Activated T-helper 1 cell treated with Interleukin-2 at 50 U/mL for 16 hours (primary cell): ENCODE measurements at places on chromosomes 13 and 19.

DNA sequence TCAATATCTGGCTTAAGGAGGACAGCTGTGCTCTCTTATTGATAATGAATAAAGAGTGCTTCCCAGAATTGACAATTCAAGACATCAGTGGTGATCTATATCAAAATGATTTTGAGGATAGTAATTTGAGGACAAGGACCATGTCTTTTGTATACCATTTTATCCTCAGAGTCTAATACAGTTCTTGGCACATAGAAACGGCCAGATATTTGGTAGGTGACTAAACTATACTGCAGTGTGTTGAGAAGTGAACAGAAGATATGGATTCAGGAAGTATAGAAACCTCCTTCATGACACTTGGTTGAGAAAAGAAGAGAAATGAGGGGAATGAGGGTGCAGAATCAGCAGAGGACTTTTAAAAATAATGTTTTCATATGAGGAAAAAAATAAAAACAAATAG lies 16.1 kb upstream of the LMO7 start:
- no peak for DNase-seq

DNA sequence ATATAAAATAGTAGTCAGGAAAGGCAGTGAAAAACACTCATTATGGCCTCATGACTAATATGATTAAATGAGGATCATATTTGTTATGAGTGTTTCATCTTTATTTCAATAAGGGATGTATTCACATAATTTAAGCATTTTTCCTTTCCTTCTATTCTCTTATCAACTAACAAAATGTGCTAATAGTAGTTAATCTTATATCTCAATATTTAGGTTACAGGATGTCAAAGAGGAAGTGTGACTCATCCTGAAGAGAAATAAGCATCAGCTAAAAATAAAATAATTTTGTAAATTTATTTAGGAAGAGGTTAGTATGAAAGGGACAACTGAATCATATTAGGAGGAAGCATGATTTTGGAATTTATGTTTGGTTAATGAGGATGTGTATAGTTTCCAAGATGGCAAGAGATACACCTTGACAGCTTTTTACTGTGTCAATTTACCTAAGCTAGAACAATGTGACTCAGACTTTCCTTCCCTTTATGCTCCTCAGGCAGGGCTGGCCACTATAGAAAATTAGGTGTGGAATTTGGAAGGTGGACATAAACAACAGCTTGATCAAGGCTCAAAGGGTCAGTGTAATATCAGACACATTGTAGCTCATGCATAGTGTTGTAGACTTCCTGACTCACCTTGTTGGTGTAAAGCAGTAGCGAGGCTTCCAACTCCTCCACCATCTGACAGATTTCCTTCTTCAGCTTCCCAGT lies 172.7 kb downstream of the SLITRK1 start:
- no peak for DNase-seq

DNA sequence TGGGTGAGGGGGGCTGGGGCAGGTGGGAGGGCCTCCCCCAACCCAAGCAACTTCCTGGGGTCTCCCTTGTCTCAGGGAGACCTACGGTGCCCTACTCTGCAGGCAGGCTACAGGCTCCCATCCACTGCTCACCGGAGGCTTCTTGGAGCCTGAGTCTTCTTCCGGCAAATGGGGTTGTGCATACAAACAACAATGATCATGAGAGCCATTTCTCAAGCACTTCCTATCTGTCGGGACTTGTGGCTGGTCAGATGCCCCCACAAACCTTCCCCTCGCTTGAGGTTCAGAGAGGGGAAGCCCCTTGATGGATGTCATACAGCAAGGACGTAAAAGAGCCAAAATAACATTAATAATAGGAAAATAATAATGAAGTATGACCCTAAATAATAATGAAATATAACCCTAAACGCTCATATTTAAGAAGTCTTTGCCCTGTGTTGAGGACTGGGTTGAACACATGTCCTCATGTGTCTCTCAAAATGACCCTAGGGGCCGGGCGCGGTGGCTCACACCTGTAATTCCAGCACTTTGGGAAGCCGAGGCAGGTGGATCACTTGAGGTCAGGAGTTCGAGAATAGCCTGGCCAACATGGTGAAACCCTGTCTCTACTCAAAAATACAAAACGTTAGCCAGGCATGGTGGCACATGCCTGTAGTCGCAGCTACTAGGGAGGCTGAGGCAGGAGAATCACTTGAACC lies 727 bp downstream of the CD37 start:
- no peak for DNase-seq

DNA sequence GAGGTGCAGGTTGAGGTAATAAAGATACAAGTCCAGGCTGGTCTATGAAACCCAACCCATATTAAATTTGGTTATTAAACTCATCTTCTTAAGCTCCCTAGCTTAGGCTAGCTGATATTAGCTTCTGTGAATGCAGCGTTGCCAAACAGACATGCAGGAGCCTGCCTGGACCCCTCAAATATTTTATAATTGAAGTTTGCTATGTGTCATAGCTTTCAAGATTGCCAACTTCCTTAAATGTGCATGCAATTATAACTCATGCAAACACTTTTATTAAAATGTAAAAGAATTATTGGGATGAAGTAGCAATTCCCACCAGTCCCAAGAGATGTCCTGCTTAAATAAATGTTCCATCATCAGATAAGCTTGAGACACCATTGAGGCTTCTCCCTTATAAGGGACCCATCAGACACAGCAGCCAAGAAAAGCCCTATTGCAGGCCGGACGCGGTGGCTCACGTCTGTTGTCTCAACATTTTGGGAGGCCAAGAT lies 51.3 kb downstream of the MBNL2 start:
- DNase-seq = no peak

- no peak for DNase-seq
Observed at GRCh38 chr19:38924388-38924787, 6.2 kb downstream of the SARS2 start.

GRCh38 chr13:33728271-33729037 lies 89.5 kb upstream of the RFC3 start:
- no peak for DNase-seq
